NCI-H1417 treated with DMSO at 0.1 percent for 48 hours (cell line): ENCODE measurements at places on chromosomes 6 and 20.

GRCh38 chr6:137240168-137240567 lies 21.0 kb upstream of the IFNGR1 start:
- DNase-seq: no peak

DNA sequence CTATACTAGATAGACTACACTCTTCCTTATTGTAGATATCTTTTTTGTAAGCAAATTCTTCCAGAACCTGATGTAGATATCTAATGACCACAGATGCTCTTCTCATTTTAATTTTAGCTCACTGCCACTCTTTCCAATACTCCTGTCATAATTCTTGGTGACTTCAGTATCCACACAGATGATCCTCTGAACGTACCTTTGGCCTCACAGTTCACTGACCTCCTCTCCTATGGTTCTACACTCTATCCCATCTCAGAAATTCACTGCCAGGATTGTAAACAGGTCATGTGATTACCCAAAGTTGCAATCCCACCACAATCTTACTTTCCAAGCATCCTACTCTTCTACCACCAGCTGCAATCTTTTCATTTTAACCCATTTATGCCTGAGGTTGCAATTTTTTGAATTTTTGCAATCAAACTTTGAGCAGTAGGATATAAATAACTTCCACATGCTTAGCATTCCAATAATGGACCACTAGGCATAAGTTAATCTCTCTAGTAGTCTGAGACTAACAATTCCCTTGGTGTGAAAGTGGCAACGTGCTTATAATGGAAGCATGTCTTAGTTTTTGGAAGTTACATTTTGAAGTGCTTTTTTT lies 31.2 kb downstream of the ESF1 start:
- DNase-seq: no peak

DNA sequence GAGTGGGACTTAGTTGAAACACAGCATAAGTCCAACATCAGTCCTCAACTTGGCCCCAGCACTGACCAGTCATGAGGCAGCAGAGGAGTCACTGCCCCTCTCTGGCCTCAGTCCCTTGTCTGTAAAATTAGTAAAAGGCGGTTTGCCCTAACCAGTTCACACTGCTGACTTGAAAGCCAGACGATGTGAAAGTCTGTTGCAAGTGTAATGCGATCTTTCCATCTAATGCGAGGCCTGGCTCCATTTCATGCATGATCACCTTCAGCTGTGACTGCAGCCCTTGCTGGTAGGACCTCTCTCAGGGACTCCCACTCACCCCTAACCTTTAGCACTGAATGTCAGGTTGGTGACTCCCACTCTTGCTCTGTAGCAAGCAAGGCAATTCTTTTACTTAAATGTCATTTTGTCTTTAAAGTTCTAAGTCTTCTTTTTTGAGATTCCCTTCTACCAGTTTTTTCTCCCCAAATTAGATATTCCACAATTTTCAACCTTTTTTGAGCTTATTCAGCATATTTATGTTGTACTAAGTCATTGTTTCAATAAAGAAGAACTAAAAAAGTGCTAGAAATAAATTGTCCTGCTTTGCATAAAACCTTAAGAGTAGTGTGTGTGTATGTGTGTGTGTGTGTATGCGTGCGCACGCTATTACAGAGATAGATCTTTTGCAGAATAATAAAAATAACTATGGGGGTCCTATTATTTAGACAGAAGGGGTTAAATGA lies 245.5 kb downstream of the PACRG start:
- DNase-seq: no peak

DNA sequence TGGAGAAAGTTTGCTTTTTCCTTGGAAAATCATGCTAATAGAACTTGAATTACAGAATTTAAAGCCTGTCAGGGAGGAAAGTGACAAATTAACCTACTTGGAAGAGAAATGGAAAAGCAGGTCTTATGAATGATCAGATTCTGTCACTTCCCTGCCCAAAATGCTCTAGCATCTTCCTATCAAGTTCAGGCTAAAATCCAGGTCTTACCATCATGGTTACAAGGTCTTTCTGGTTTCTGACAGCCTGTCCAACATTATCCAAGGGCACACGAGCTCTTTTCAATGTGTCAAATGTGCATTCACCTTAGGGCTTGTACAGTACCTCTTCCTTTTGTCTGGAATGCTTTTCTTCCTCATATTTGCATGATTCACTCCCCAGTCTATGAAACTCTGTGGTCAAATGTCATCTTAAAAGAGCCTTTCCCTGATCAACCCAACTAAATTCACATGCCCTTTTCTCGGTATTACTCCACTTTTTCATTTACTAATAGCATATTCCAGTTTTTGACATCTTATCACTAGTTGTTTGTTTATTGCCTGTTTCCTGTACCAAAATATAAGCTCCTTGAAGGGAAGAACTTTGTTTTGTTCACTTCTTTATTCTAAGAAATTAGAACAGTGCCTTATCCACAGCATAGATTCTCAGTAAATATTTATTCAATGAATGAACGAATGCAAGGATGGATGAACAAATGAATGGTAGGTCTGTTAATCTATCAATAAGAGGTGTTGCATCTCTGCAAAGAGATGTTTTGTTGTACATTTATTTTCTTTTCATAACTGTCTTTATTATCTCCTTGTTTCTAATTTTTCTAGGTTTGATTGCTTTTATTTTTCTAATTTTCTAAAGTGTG lies 139.5 kb downstream of the BCAS1 start:
- no peak for DNase-seq

DNA sequence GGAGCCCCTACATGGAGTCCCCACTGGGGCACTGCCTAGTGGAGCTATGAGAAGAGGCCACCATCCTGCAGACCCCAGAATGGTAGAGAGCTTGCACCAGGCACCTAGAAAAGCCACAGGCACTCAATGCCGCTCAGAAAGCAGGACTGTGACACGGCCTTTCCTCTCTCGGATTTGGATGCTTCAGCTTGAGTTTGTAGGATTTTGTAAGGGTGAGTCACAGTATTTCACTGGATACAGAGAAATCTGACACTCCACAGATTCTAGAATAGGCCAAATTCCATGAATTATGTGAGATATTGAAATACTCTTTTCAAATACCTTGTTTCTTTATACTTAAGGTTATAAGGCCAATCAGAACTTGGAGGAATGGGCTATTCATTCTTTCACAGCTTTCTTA lies 424.5 kb downstream of the HTR1B start:
- DNase-seq: no peak

- DNase-seq: no peak
Observed at GRCh38 chr6:116364321-116364720, 6.4 kb upstream of the DSE start.

DNA sequence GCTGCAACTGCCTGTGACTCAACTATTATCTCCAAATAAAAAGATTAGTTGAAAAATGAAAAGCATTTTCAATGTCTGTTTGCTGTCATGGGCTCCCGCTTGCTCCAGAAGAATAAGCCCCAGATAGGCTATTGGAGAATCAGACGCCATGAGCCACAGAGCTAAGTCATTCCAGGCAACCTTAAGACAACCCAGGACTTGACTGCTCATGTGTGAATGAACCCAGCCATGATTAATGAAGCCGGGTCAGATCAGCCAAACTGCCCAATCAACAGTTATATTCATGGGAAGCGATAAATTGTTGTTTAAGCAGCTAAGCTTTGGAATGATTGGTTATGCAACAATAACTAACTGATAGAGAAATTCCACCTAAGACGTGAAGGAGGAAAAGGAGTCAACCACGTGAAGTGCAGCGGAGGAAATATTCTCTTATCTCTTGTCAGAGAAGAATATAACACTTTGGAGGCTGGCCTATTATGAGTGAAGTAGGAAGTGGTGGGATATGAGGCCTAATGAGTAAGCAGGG lies 64.2 kb downstream of the DOK5 start:
- no peak for DNase-seq
